ENCODE measurements at places on chromosomes 11 and 22.

DNA sequence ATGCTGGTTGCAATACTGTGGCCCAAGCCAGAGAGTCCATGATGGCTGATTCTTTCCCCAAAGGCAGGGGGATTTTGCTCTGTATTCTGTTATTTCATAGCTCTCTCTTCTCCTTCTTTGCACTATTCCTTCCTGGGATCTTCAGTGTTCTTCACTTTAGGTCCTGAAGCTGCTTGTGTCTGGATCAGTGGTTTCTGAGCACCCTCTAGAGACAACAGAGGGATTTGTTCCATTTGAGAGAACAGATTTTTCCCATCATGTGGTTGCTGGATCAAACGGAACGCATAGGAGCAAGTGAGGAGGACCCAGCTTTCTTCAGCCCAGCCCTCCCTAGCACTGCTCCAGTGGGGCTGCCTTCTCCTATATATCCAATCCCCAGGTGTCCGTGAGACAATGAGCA lies 68.7 kb upstream of the SYN3 start:
- no peak for DNase-seq

- no peak for DNase-seq
These were observed 816 bp upstream of the PLEKHA7 start for GRCh38 chr11:17014833-17015626.

DNA sequence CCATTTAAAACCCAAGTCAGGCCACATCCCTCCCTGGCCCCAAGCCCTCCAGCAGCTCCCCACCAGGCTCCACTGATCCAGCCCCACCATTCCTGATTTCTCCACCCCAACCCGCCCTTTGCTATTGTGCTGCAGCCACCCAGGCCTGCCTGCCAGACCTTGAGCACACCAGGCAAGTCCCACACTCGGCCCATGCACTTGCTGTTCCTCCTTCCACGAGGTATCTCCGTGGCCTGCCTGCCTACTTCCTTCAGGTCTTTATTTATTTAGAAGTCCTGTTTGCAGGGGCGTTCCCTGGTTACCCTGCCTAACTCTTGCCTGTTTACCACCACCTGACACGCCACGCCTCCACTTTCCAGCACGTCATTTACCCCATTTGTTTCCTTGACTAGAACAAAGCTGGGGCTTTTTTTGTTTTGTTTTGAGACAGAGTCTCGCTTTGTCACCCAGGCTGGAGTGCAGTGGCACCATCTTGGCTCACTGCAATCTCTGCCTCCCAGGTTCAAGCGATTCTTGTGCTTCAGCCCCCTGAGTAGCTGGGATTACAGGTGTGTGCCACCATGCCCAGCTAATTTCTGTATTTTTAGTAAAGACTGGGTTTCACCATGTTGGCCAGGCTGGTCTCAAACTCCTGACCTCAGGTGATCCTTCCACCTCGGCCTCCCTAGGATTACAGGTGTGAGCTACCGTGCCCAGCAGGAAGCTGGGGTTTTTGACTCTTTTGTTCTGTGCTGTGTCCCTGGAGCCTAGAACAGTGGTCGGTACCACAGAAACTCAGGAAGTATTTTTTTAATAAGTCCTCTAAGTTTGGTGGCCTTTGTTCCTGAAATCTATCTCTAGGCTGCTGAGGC lies 6.7 kb downstream of the CENPM start:
- peak; percentile 81 for DNase-seq

- DNase-seq: no peak
These were observed 4.6 kb downstream of the CTSF start for GRCh38 chr11:66563832-66564231.

GRCh38 chr11:121435132-121435531 lies 17.0 kb upstream of the SORL1 start:
- DNase-seq: no peak

DNA sequence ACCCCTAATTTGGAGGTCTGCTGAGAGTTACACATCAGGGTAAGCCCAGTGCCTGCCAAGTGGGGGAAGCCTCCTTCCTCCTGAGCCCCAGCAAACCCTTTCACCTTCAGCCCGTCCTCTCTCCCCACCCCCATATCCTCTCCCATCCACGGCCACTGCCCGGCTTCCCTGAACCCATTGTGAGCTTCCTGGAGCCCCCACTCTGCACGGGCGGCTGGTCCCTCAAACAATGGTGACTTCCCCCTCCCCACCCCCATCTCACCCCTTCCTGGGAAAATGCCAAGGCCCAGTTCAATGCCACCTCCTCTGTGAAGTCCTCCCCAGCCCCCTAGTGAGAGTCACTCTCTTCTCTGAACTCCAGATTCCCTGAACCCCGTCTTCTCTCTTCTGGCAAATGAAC lies 17.9 kb downstream of the DNAL4 start:
- no peak for DNase-seq

DNA sequence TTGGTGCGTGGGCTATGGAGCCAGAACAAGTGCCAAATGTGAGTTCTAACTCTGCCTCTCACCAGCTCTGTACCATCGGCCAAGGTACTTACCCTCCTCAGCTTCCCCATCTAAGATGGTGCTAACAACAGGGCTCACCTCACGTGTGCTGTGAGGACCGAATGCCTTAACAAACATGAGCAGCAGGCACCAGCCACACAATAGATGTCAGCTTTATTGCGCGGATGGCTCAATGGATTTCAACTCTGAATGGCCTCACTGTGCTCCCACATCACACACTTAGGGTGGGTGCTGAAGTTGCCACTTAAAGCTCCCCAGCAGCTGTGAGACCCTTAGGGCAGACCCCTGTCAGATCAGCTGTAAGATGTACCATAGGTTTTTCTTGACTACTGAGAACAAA lies 24.1 kb downstream of the RELT start:
- no peak for DNase-seq

DNA sequence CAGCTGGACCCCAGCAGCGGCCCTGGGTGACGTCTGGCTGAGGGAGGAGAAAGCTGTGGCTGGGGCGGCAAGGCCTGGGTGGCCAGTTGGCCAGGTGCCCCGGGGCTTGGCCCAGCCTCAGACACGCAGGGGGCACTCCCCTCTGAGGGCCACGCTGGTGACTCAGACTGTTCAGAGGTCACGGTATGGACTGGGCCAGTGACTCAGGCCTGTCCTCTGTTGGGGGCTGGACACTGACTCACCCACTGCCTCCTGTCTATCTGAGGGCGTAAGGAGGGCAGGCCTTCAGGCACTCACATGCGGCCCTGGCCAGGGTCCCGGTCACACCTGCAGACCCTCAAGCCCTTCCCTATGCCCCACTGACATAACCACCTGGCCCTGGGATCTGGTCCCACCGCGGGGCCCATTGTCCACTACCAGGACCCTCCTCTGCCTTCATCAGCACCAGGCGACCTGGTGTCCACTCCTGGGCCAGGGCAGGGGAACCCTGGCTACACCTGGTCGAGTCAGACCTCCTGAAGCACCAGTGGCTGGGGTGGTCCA lies 3.7 kb upstream of the MUC5AC start:
- no peak for DNase-seq

DNA sequence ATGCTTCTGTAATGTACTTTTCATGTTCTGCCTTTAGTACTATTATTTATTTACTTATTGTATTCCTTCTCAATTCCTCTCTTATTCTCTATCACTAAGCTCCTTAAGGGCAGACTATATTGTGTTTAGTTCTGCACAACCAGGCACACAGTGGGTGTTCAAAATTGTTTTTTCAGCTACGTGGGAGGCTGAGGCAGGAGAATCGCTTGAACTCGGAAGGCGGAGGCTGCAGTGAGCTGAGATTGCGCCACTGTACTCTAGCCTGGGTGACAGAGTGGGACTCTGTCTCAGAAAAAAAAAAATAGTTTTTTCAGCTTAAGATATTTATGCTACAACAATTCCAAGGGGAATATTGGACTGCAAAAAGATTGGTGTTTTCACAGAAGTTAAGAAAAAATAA lies 17.4 kb upstream of the DDX17 start:
- DNase-seq: no peak

DNA sequence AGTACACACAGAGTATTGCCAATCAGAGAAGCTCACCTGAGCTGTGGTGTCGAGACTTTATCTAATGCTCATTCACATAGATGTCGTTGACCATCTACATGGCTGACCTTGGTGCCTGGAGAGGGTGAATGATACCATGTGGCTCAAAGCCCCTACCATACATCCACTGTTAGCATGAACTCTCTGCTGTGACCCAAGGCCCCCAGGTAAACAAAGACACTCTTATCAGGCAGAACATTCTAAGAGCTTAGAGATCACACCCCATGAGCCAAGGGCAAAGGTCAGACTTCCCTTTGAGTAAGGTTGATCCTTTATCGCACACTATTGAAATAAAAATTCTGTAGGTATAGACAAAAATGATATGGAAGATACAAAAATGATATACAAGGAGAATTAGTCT lies 15.0 kb upstream of the PIWIL3 start:
- DNase-seq: no peak

- DNase-seq: no peak
These were observed 286.2 kb downstream of the C11orf87 start for GRCh38 chr11:109708184-109708583.

DNA sequence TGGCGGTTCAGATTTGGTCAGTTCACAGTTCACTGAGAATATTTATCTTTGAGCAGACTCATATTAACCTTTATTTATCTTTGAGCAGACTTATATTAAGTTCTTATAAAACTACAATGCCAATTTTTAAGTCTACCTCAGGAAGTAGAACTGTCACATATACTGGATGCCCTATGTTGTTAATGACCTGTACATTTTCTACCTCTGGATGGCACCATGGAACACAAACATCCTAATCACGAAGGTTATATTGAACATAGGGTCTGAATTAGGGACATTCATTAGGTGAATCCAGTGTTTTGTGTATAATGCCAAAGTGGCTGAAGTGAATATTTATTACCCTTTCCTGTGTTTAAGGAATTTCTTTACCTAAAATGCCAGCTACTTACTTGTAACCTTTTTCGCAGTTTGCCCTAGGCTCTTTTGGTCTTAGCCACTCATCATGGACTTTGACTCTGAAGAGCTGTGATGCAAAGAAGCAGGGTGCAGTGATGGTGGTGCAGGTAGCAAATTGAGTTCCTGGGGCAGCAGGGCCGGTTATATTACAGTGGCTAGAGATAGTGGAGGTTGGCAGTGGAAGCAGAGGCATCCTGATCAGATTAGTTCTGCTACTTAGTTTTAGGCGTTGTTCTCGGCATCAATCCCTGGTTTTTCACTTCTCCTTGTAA lies 71.8 kb downstream of the STIM1 start:
- no peak for DNase-seq

DNA sequence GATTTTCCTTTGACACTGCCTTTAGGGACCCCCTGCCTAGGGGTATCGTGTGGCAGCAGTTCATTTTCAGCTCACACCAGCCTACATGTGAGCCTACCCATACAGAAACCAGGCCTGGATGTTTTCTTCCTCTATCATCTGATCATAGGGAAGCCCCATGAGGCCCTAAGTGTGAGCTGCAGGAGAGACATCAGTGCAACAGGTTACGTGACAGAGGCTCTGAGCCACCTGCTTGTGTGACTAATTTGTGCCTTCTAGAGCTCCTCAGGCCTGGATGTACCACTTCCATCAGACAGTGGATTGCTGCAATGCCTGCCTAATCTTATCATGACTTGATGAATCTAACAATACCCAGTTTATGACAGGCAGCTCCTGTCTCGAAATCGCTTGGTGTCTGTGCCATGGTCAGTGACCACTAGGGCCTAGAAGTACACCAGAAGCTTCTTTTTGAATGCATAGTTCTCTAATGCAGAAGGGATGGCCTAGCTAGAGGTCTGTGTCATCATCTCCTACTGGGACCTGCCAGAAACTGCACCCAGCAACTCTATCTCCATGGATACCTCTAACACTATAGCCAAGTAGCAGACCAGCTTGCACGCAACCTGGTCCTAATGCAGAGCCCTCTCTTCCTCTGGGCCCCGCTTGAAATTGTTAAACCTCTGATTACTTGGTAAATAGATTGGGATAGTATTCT lies 109.7 kb upstream of the CLPB start:
- DNase-seq: no peak

- DNase-seq: no peak
These were observed 12.8 kb upstream of the TESMIN start for GRCh38 chr11:68763926-68764657.

DNA sequence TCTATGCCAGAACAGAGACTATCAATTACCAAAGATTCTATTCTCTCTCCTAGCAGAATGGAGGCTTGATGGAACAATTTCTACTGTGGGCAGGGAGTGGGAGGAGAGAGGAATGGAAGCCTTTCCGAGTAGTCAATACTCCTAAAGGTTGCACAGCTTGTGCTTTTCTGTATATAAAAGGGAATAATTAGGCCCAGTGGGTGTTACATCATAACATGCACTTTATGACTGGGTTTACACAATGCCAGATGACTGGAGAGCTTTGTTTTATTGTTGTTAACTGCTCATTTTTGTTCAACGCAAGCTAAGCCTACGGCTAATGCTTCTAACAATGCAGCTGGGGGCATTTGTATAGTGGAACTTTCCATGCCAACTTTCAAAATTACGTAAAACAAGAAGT lies 2237.9 kb upstream of the RAG2 start:
- DNase-seq: no peak

DNA sequence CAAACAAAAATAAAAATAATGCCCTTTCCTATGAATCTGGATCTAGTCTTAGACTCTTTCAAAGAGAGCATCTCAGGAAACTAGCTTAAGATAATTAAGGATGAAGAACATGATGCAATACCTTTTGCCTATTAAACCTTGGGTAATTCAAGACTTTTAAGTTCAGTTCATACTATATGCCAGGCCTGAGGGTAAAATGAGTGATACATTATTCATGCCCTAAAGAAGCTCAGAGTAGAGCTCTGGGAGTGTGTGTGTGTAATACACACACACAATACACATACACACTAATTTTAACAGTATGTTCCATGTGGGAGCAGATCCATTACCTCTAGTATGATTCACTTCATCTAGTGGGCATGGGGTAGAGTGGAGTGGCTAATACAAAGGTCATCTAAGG lies 651.4 kb upstream of the CHORDC1 start:
- DNase-seq: no peak

DNA sequence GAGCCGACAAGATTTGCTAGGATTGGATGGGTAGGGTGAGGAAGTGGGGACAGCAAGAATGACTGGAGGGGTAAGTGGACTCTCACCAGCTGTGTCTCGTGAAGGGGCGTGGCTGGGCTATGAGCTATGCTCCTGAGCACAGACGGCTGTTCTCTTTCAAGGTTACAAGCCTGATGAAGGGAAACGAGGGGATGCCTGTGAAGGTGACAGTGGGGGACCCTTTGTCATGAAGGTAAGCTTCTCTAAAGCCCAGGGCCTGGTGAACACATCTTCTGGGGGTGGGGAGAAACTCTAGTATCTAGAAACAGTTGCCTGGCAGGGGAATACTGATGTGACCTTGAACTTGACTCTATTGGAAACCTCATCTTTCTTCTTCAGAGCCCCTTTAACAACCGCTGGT lies 19.9 kb downstream of the F2 start:
- no peak for DNase-seq

GRCh38 chr11:37107831-37108230 lies 509.8 kb upstream of the RAG2 start:
- no peak for DNase-seq

Data from esophagus squamous epithelium (tissue), 5 donors.